Endothelial cell of umbilical vein (primary cell): ENCODE measurements at places on chromosomes 13 and 19. TPM values are rescaled to one million over a fixed set of nuclear protein-coding genes. Genes with fewer than 3 reads are reported as not detected.

The TMEM59L gene
- 0.43 and 0.60 TPM in 2 replicates for polyA plus RNA-seq

The TMEM190 gene
- polyA plus RNA-seq = not detected in 2 replicates

The LRP3 gene
- polyA plus RNA-seq = 14.3 and 23.6 TPM in 2 replicates

- H3K4me3 ChIP-seq = no peak overlapping the region
- H3K36me3 ChIP-seq = peaks cover 53% of the 10 kb centered on the region
- no peaks in the 10 kb centered on the region for H3K27me3 ChIP-seq
- no peaks in the 10 kb centered on the region for H3K4me1 ChIP-seq
- no peak for DNase-seq
Observed at GRCh38 chr19:10984166-10984735, 23.4 kb downstream of the SMARCA4 start.

DNA sequence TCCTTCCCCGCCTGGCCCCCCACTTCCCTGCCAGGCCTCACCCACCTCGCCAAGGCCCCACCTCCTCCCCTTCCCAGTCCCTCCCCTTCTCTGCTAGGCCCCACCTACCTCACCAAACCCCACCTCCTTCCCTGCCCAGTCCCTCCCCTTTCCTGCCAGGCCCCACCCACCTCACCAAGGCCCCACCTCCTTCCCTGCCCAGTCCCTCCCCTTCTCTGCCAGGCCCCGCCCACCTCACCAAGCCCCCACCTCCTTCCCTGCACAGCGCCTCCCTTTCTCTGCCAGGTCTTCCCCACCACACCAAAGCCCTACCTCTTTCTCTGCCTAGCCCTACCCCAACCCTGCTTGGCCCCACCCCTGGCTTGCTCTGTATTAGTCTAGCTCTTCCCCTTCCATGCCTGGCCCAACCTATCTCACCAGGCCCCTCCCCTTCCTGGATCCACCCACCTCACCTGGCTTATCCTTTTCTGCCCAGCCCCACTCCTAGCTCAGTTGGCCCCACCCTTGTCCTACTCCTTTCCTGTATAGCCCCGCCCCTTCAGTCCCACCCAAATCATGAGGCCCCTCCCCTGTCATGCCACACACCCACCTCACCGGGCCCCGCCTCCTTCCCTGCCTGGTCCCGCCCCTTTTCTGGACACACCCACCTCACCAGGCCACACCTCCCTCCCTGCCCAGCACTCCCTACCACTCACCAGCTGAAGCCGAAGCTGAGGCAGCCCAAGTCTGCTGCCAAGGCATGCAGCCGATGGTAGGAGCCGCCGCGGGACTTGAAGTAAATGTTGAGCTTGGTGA lies 16.2 kb downstream of the CERS1 start:
- no peak overlapping the region for H3K4me3 ChIP-seq
- no peaks in the 10 kb centered on the region for H3K4me1 ChIP-seq
- peak; percentile 14 for DNase-seq
- no peaks in the 10 kb centered on the region for H3K36me3 ChIP-seq

DNA sequence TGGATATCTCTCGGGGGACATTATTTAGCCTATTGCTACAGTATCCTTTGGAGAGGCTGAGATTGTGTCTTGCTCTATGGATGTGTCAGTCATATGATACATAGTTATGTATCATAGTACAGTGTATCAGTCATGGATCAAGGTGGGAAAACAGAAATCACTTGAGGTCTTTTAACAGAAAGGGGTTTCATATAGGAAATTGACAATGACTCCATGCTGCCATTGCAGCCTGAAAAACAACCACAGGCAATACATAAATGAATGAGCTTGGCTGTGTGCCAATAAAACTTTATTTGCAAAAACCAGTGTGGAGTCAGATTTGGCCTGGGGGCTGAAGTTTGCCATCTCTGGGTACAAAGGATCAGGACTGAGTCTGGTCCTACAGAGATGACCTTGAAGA lies 35.4 kb downstream of the COLGALT1 start:
- no peak for DNase-seq
- no peaks in the 10 kb centered on the region for H3K4me1 ChIP-seq
- no peak overlapping the region for H3K27ac ChIP-seq
- H3K27me3 ChIP-seq = no peaks in the 10 kb centered on the region
- no peaks in the 10 kb centered on the region for H3K36me3 ChIP-seq

DNA sequence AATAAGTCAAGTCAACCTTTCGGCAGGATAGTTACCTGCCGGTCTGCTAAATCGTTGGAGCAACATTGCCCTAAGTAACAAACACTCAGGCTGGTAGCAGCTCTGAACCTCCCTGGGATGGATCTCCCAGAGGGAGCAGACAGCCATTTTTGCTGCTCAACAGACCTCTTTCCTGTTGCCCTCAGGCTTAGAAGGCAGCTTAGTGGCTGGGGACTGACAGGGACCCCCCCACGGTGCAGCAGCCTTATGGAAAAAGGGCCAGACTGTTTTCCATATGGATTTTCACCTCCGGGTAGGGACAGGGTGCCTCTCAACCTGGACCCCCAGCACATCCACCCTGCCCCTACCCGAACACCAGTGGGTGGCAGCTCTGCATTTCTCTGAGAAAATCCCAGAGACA lies 49.7 kb downstream of the UBL3 start:
- no peaks in the 10 kb centered on the region for H3K36me3 ChIP-seq
- H3K27me3 ChIP-seq = no peaks in the 10 kb centered on the region
- DNase-seq = no peak
- H3K4me1 ChIP-seq = no peaks in the 10 kb centered on the region
- H3K4me3 ChIP-seq = no peak overlapping the region
- no peak overlapping the region for H3K27ac ChIP-seq

GRCh38 chr19:47820410-47820809 lies 1.3 kb upstream of the CRX start:
- no peaks in the 10 kb centered on the region for H3K36me3 ChIP-seq
- peaks cover 16% of the 10 kb centered on the region for H3K27me3 ChIP-seq
- H3K4me1 ChIP-seq = no peaks in the 10 kb centered on the region
- no peak for DNase-seq
- no peak overlapping the region for H3K27ac ChIP-seq
- H3K4me3 ChIP-seq = no peak overlapping the region

- peak overlapping the region; percentile 40 for H3K27ac ChIP-seq
- no peaks in the 10 kb centered on the region for H3K27me3 ChIP-seq
- H3K4me1 ChIP-seq = peaks cover 33% of the 10 kb centered on the region
Observed at GRCh38 chr19:1862068-1862423, 1.3 kb downstream of the KLF16 start.

- H3K27me3 ChIP-seq = no peaks in the 10 kb centered on the region
- no peak overlapping the region for H3K27ac ChIP-seq
- H3K4me1 ChIP-seq = peaks cover 5% of the 10 kb centered on the region
- no peak for DNase-seq
Observed at GRCh38 chr13:46622630-46623256, 69.8 kb downstream of the LRCH1 start.
